ENCODE measurements at places on chromosomes 4 and X.

DNA sequence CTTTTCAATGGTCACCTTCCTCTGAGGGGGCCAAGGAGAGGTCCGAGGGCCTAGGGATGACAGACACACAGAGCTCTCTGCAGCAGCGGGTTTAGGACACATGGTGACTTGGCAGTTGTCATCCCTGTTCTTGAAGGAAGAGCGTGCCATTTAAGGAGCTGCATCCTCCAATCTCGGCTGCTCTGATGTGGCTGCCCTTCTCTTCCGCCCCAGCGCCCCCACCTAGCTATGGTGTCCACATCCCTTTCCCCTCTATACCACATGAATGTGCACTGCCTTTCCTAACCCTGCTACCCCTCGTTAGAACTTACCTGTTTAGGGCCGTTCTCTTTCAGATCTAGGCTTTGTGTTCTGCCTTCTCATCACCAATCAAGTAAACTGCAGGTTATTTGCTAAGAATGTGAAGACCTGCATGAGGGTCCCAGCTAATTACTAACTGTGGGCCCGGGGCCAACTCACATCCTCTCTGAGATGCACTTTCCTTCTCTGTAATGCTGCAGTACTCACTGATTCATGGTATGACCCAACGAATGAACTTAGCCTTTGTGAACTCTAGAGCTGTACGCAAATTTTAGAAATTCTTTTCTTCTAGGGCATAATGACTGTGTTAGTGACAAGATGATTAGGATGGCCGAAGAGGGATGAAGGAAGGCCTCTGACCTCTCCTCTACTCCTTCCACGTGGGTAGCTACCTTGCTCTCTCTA lies 38.2 kb downstream of the CHST7 start:
- DNase-seq = no peak

GRCh38 chrX:44744799-44745198 lies 99.0 kb upstream of the DUSP21 start:
- DNase-seq = no peak

- no peak for DNase-seq
These were observed 473.8 kb downstream of the IL15 start for GRCh38 chr4:142110136-142110535.

DNA sequence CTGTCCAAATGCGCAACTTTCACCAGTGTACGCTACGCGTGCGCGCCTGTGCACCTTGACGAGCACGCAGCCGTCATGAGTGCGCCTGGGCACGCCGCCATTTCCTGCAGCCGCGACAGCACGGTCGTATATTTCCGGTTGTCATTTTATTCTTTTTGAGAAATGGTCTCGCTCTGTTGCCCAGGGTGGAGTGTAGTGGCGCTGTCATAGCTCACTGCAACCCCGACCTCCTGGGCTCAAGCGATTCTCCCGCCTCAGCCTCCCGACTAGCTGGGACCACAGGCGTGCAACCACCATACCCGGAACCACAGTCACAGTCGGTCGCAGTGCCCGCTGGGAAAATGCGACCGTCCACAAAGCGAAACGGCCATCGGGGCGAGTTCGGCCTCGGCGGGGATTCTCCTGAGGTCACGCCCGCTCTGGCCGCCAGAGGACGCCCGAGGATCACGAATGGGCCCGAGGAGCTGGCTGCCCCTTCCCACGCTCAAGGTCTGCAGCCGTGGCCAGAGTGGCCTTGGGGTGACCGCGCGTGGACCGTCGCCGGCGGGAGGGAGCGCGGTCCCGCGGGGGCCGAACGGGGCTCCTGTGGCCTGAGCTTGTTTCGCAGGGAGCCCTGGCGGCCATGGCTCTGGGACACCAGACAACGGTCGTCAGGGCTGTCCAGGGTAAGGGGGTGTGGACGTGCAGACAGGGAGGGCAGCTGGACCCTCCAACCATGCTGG lies 23.7 kb upstream of the PNMA3 start:
- DNase-seq = peak; percentile 82

DNA sequence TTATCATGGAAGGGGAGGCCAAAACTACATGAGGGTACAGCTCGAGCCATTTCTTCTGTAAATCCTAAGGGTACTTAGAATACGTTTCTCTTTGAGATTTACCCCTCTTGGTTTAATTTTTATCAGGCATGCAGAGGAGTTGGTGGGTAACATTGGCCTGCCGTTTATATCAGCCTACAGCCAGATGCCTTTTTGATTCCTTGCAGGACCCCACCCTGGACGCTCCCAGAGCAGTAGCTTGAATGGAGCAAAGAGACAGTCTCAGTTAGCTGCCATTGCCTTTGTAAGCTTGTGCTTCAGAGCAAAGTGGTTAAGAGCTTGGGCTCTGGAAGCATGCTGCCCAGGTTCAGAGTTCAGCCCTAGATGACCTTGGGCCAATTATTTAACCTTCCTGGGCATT lies 9.0 kb downstream of the DOCK11 start:
- no peak for DNase-seq

DNA sequence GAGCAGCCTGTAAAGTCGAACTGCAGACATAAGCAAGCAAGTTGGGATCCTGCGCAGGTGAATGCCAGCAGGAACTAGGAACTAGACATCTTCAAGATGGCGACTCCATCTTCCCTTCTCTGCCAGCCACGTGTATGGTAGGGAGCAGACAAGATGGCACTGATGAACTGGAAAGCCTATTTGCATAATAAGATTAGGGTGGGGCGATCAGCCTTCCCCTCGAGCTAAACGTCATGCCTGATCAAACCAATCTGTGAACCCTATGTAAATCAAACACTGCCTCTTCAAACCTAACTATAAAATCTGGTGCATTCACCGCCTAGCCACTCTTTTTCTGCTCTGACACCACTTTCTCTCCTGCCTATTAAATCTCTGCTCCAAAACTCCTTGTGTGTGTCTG lies 28.1 kb upstream of the LGI2 start:
- no peak for DNase-seq

- peak; percentile 61 for DNase-seq
These were observed 4.5 kb upstream of the PDE6B start for GRCh38 chr4:620851-621261.

GRCh38 chrX:10156199-10157031 lies at the start of gene CLCN4:
Gene CLCN4, plus strand, starts transcription at chrX:10156975. Its CDS starts 28,058 bp downstream, at chrX:10185033.
- no peak for DNase-seq

DNA sequence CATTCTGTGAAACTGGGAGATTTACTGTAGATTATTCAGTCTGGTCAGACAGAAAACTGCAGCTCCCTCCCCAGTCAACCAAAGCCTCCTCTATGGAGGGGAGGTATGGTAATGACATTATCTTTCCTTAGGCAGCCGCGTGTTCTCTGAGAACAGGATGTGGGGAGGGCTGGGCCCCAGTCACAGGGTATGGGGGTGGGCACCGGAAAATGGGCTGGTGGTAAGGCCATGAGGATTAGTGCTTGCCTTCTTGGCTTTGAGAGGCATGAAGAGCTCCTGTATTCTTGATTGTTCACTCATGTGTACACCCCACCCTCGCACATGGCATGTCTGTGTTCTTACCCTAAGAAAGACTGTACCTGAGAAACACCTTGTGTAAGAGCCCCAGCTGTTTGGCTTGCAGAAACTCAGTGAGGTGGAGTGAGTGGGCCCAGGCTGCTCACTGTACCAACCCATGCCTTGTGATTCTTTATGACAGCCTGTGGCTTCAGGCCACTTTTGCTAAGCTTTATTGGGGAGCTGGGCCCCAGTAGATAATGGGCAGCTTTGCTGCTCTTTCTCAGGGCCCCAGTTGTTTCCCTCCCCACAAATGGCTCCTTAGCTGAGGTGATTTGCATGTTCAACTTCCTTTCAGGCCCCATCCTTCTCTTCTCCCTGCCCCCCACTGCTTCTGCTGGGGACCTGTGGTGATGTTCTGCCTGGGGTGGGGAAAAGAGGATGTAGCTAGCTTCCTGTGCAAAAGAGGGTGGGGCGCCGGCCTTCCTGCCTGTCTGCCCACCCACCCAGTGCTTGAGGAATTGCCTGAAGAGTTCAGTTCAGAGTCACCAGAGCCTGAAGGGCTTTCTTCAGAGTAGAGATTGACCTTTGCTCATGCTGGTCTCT lies 30.7 kb downstream of the MSN start:
- no peak for DNase-seq

GRCh38 chr4:55512922-55513571 lies 33.7 kb downstream of the CLOCK start:
- DNase-seq = no peak

- no peak for DNase-seq
These were observed 45.9 kb upstream of the PGRMC1 start for GRCh38 chrX:119190091-119190681.

GRCh38 chrX:39859991-39860861 lies 237.5 kb downstream of the BCOR start:
- no peak for DNase-seq

DNA sequence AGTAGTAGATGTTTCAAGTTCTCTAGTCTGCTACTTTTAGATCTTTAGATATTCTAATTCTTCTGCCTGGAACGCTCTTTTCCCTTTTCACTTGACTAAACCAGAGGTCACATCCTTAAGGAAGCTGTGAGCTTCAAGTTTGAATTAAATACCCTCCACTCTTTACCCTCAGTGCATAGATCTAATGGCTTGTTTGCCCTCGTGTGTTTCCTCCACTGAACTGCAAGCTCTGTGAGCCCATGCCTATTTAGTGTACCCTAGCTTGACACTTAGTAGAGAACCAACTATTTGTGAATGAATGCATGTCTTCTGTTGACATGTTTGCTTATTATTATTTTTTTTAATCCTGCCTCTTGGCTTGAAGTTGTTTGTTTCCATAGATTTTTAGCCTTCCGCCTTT lies 138.3 kb downstream of the PDE5A start:
- no peak for DNase-seq
